ENCODE measurements at places on chromosomes 6 and 20.
A peak's percentile ranks its signal among the peaks of the same experiment; 100 is the strongest.

- no peak for DNase-seq
Measured at GRCh38 chr20:53970232-53970631, 100.2 kb downstream of the BCAS1 start.

GRCh38 chr6:45714741-45715507, 300.7 kb downstream of the CLIC5 start:
- DNase-seq: peak; percentile 75

- no peak for DNase-seq
Measured at GRCh38 chr6:103367212-103367611, 1492.5 kb downstream of the HACE1 start.

DNA sequence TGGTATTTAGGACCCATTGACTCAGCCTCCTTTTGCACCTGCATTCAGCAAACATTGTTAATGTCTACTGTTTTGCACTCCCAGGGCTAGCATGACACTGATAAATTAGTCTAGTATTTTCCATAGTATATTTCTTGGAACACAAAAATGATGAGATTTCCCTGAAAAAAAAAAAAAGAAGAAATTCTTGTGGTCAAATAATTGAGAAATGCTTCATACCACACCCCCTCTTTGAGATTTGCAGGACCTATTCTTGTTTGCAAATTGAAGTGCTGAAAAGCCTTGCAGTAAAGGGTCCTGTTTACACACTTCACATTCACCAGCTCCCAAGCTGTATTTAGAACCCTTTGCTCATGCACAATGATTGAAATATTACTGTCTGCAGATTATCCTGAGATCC, 36.3 kb upstream of the CLIC5 start:
- DNase-seq: no peak

DNA sequence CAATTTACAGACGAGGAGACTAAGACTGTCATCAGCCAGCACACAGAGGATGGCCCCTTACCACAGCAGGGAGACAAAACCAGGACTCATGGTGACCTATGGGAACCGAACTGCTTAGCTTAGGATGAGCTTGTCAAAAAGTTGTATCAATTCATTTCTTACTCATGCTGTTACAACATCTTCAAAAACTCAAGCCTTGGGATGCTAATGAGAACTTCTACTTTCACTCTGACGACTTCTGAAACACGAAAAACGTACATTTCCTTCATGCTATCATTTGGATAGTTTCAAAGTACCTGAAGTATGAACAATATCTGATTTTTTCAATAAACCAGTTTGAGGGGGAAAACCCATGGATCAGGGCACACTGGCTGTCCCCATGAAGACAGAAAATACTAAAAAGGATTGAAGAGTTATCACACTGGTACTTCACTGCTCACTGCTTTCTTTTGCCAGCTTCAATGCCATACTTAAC, 31.9 kb downstream of the HIVEP2 start:
- DNase-seq: no peak

DNA sequence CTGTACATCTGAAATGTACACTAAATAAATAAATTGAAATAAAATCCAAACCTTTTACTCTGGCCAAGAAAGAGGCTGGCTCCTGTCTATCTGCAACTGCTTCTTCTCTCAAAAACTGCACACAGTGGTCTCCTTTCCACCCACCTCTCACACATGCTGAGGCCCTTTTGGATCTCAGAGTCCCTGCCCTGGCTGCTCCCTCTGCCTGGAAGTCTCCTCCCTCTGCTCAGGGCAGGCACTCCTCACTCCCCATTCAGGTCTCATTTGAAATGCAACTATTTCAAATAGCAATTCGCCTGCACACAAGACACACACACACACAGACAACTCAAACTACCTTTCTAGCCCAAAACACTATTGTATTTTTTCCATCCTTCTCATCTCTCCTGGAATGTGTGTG, 348.8 kb downstream of the PKHD1 start:
- no peak for DNase-seq

GRCh38 chr6:170464524-170464979, 88.6 kb downstream of the PSMB1 start:
- DNase-seq: no peak

GRCh38 chr6:148935705-148936435, 189.0 kb downstream of the UST start:
- DNase-seq: no peak

DNA sequence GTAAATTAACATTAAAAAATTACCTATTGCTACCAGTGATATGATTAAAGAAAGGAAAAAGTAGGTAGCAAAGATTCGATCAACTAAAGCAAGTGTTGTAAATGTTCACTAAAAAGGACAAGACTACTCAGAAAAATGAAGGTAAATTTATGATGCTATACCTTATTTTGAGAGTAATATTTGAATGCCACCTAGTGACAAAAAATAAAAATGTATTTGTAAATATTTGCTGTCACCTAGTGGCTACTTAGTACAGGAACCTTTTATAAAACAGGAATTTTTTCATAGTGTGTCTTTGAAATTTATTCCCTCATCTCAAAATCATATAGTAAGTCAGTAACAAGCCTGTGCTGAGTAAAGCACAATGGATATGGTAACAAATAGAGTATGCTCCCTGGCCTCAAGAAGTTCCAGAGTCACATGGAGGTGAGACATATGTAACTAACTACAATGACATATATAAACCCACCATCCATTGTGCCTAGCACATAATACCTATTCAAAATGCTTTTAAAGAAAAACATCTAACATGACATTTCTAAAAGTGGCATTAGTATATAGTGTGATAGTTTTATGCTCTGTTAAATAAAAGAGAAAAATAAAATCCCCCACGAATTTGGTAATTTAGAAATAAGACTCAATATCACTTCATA, 193.1 kb upstream of the SIM1 start:
- DNase-seq: no peak

GRCh38 chr6:37984578-37984977, 165.1 kb downstream of the ZFAND3 start:
- no peak for DNase-seq

DNA sequence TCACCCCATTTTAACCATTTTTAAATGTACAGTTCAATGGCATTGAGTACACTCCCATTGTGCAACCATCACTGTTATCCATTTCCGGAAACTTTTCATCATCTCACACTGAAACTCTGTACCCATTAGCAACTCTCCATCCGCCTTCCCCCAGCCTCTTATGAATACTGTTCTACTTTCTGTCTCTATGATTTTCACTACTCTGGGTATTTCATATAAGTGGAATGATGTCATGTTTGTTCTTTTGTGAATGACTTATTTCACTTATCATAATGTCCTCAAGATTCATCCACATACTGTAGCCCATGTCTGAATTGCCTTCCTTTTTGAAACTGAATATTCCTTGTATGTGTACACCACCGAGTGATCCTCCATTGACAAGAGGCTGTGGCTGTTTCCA, 92.9 kb upstream of the TOX2 start:
- DNase-seq: no peak

DNA sequence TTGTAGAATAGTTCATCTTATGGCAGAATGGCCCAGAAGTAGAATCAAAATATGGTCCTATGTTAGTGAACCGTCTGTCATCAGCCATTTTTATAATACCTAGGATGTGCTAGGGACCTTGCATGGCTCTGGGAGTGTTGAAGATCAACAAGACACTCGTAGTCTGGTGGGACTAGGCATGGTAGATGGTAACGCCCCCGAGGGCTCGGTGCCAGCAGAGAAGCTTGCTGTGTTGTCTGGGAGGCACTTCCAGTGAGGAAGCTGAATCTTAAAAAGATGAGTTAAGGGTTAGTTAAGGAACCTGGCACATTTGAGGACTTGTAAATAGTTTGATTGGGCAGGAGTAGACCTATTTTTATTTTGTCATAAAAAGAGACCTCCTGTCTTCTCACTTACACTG, 82.4 kb downstream of the MAP3K4 start:
- no peak for DNase-seq

DNA sequence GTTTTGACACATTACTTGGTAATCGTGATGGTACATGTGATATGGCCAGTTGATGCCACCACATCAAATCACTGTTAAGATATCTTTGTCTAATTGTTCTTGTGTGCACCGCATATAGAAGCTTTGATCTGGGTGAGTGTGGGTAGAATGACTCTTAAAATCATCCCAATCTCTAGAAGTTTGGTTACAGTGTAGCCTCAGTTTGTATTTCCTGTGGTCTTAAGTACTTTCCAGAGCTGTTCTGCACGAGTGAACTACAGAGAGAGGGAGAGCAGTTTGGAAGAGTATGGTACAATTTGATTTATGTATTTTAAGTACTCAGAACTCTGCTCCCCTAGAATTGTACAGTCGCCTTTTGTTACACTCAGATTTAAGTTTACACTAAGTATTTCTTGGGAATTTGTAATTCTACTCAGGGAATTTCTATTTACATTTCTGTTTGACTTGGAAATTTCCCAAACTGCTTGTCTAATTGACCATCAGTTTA, 37.5 kb downstream of the SNX9 start:
- DNase-seq: no peak

DNA sequence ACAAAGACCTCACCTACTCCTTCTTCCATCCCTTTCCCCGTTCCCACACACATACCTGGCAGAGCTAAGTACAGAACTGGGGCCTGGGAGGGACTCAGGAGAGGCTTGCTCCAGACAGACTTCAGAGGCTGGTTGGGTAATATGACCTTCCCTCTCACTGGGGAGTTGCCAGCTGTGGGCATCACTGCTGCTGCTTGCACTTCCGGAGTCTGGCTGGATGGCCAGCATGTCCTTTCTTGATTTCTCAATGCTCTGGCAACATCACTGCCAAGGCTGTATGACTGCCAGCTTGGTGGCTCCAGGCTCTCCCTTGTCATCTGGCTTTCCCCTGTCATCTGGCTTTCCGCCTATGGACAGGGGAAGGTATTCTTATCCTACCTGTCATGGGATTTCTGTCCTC, 47.8 kb downstream of the CDH22 start:
- DNase-seq: no peak

- DNase-seq: no peak
Measured at GRCh38 chr6:50720623-50721022, 7.3 kb downstream of the TFAP2D start.

DNA sequence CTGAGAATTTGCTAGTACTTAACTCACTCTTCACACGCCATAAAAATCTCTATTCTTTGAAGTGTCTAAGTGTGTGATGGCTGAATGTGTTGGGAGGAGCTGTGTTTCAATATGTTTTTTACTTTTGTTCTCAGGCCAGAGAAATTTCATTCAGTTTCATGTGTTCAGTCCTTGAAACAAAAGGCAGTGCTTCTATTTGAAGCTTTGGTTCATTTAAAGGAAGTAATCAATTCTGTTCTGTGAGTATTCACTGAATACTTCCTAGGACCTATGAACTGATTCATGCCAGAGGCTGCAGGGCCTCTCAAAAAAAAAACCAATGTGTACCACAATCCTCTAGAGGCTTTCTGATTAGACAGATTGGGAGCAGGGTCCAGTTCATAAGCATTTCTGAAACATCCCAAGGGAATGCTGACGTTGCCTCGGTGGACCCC, 12.4 kb upstream of the F13A1 start:
- no peak for DNase-seq

GRCh38 chr6:129134535-129134934, 251.6 kb downstream of the LAMA2 start:
- DNase-seq: no peak

DNA sequence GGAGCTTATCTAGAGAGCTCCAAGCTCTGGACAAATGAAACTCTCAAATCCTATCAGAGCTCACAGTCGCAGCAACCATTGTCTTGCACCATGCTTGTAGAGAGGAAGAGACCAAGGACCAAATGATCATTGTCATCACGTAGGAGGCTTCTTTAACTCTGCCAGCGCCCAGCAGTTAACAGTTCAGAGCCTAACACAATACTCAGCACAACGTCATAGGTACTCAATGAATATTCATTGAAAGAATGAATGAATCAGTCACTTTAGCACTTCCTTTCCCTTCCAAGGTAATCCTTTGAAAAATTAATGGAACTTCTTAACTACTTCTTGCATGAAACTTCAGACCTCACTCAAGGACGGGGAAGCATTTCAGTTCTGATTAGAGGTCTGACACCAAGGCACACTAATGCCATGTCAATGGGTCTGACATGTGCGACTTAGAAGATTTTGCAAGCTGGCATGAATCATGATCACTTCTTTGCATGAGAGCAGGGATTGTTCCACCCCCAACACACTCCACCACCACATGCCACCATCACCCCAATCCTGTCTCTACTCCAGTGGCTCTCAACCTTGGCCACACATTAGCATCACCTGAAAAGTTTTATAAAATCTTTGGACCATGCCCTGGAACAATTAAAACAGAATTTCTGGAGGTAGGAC, 45.1 kb downstream of the KHDC1L start:
- DNase-seq: no peak

DNA sequence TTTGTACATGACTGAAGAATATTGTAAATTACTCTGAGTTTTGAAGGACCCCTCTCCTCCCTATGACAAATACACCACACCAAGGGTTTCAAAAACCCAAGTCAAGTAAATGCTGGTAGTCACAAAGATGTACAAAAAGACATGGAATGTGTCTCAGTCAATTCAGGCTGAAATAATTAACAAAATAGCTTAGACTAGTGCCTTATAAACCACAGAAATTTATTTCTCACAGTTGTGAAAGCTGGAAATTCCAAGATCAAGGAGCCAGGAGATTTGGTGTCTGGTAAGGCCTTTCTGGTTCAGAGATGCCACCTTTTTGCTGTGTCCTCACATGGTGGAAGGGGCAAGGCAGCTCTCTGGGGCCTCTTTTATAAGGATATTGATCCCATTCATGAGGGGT, 202.3 kb upstream of the RIN2 start:
- DNase-seq: no peak

GRCh38 chr20:9499126-9499899, 15.1 kb upstream of the LAMP5 start:
- no peak for DNase-seq

GRCh38 chr6:53048431-53049195, 16.6 kb upstream of the FBXO9 start:
- no peak for DNase-seq

DNA sequence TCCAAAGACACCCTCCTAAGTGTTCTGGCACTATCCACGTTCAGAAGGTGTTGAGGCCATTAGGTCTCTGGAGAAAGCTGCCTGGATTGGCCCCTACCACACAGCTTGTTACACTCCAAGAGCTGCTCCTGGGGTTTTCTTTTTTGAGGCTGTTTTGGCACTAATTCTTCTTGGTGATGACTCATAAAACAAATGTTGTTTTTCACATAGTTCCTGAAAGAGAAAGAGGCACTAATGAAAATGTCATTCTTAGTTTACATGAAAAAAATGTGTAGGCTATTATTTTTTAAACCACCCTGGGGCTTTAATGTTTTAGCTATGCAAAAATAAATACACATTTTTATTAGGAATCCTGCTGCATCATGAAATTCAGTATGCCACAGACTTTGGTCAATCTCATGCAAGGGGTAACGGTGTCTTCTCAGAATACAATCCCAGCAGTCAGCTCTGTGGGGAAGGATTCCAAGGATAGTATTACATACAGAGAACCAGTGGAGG, 38.1 kb downstream of the TBPL1 start:
- no peak for DNase-seq

DNA sequence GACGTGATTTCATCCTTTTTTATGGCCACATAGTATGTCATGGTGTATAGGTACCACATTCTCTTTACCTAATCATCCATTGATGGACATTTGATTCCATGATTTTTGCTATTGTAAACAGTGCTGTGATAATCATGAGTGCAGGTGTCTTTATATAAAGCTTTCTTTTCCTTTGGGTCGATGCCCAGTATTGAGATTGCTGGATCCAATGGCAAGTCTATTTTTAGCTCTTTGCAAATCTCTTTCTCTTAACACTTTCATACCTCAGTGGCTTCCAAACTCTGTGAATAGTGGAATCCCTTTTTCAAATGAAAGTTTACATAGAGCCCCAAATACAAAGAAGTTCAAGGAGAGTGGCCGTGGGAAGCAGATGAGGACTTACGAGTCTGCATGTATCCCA, 105.8 kb upstream of the SPTLC3 start:
- DNase-seq: no peak
